Pancreas (tissue), 10 donors: ENCODE measurements at places on chromosomes 12 and 14. TPM values are rescaled to one million over a fixed set of nuclear protein-coding genes. Genes with fewer than 3 reads are reported as not detected.

The TAS2R50 gene
- polyA plus RNA-seq: not detected

The RBP5 gene
- polyA plus RNA-seq: 7.8 TPM

The DNAI7 gene
- 2.0 TPM for polyA plus RNA-seq

The BIN2 gene
- polyA plus RNA-seq: 0.75 TPM

The TRPV4 gene
- 4.9 TPM for polyA plus RNA-seq

The TEAD4 gene
- 30.3 TPM for polyA plus RNA-seq

The ETV6 gene
- 5.1 TPM for polyA plus RNA-seq

The MTERF2 gene
- polyA plus RNA-seq: 31.8 TPM

The FAM181A gene
- polyA plus RNA-seq: not detected

The JDP2 gene
- polyA plus RNA-seq: 12.5 TPM

The LMNTD1 gene
- polyA plus RNA-seq: not detected

The MDGA2 gene
- polyA plus RNA-seq: not detected

The LYZ gene
- polyA plus RNA-seq: 10.1 TPM

The CLEC4D gene
- not detected for polyA plus RNA-seq

The OSBPL8 gene
- 3.6 TPM for polyA plus RNA-seq

The DPPA3 gene
- polyA plus RNA-seq: not detected

The FOXN4 gene
- polyA plus RNA-seq: not detected

The KLRK1 gene
- 0.92 TPM for polyA plus RNA-seq
